LNCaP clone FGC (cell line): ENCODE measurements at places on chromosomes 4 and X.

GRCh38 chr4:174600391-174600790 lies 78.1 kb upstream of the HPGD start:
- no peak for DNase-seq

GRCh38 chr4:99457270-99457669 lies 22.1 kb upstream of the ADH7 start:
- DNase-seq: no peak

- DNase-seq: no peak
These were observed 32.4 kb upstream of the SORCS2 start for GRCh38 chr4:7159923-7160322.

DNA sequence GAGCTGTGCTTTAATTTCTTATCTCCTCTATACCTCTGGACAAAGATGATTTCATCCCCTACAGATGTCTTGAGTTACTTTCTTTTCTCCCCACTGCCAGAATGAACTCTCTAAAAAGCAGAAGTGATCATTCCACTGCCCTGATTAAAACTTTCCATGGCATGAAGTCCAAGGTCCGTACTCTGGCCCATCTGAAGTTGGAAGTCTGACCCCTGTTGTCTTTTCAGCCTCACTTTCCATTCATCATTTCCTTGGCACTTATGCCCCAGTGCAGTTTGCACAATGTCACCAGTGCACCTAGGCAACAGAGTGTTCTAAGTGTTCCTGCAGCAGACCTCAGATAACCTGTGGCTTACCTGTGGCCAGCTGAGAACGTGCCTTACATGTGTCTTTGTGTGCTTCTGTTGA lies 242.4 kb downstream of the FRAS1 start:
- no peak for DNase-seq

GRCh38 chr4:87465739-87466366 lies 43.5 kb downstream of the NUDT9 start:
- DNase-seq: peak; percentile 40

DNA sequence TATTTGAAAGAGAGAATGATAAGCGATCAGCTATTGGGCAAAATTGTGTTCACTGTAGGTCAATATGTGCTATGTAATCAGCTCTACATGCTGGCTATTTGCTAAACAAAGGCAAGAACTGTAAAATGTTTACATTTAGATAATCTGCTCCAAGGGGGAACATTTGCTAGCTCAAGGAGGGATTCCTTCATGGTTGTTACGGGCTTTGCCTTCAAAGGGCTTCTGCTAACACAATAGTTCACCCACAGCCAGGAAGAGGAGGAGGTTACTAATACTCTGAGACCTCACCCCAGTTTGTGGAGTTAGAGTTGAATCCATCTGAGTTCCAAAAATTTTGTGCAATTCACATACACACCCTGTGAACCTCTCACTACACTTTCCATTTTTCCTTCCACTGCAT lies 107.6 kb upstream of the BMP3 start:
- DNase-seq: no peak

DNA sequence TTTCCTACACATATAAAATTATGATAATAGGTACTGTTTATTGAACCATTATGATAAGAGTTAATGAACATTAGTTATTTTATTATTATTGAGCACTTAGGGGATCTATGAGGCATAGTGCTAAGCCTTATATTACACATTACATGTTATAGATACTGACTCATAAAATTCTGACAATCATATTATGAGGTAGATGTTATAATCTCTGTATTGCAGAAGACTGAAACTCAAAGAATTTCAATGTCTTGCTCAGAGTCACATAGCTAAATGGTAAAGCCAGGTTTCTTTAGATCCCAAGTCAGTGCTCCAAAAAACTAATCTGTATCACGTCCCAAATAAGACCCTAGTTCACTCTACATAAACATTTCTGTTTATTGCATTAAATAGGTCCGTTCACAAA lies 207.2 kb upstream of the CNKSR2 start:
- DNase-seq: no peak

DNA sequence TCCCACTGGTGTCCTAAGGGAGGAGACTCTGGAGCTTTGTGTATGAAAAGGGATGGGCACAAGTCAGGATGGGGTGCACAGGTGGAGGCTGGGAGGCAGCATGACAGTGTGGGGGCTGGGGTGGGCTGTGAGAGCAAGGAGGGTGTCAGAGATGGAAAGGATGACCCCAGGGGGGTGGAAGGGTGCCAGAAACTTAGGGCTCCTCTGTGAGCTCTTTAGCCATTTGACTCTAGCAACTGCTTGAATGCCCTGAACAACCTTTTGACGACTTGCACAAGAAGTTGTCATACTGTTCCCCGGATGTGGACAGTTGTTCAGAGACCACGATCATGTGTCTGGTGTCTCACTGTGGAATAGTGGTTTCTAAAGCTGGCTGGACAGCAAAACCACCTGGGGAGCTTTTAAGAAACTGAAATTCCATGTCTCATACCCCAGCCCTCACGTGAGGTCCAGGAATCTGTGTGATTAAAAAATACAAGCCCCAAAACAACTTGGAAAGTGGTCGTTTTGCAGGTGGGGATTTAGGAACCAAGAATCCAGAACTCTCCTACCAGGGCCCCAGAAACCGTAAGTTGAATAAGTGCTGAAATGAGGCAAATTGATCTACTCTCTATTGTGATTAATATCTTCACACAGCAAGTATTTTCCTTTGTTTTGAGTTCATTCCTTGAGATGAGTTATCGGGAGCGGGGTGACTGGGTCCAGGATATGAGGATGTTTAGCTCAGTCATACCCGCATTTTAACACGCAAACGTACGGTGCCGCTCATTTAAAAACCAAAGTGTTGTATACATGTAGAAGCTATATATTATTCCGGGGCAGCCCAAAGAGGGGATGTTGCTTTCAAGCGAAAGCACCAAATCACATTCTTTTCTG lies 3.4 kb downstream of the RHOH start:
- DNase-seq: no peak

DNA sequence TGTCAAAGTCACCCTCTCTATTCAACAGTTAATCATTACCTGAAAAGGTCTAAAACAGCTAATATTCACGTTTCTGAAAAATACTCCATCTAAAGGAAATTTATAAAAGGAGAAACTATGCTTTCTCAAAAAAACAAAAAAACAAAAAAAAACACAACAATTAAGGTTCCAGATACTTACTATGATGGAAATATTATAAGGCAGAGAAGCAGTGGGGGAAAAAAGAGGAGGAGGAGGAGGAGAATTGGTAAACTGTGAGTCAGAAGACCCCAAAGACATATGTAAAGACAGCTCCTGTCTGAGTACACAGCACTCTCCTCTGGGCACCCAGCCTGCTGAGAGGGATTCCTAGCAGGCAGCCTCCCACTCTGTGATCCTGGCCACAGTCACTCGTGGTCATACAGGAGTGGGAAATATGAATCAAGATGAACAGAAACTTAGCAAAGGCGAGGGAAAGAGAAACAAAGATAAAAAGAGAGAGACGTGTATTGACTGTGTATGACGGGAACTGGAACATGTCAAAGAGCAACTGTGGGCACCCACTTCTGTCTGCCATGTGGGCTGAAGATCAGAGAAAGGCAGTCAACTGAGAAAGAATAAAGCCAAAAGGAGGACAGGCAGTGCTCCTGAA lies 12.5 kb downstream of the KLHL15 start:
- DNase-seq: no peak

- DNase-seq: no peak
These were observed 17.3 kb downstream of the ASMTL start for GRCh38 chrX:1435241-1435895.

DNA sequence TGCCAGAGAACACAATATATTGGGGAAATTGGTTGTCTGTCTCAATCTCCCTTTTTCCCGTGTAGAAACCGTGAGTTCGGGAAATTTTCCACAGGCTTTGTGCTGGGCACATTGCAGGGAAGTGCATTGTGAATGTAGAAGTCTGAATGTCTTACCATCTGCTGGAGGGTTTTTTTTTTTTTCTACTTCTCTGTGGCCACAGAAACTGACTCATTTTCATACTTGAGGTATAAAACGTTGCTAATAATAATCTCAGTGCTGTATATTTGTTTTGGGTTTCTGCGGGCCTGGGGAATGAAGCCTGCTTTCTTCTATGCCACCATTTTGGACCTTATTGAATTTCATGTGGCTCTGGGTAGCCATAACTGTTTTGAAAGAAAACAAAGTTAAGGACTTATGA lies 1001.2 kb downstream of the STIM2 start:
- DNase-seq: no peak

- no peak for DNase-seq
These were observed 36.6 kb downstream of the TMEM156 start for GRCh38 chr4:38995660-38996005.

- DNase-seq: no peak
These were observed 30.0 kb downstream of the IRF2 start for GRCh38 chr4:184444215-184444952.

- no peak for DNase-seq
These were observed 4.1 kb downstream of the NOA1 start for GRCh38 chr4:56973336-56973735.

- DNase-seq: no peak
These were observed 3.7 kb downstream of the ADGRG4 start for GRCh38 chrX:136304493-136304892.

GRCh38 chrX:101430457-101431078 lies 22.5 kb downstream of the HNRNPH2 start:
- no peak for DNase-seq

GRCh38 chrX:119067023-119067739 lies 5.6 kb upstream of the CT47C1 start:
- no peak for DNase-seq

GRCh38 chrX:101362757-101363156 lies 14.2 kb upstream of the TIMM8A start:
- DNase-seq: no peak

GRCh38 chr4:150820409-150820808 lies 194.7 kb downstream of the LRBA start:
- no peak for DNase-seq

GRCh38 chrX:17732138-17732783 lies 5.0 kb upstream of the SCML1 start:
- DNase-seq: no peak

GRCh38 chr4:82053396-82053795 lies 320.4 kb downstream of the HNRNPD start:
- no peak for DNase-seq

DNA sequence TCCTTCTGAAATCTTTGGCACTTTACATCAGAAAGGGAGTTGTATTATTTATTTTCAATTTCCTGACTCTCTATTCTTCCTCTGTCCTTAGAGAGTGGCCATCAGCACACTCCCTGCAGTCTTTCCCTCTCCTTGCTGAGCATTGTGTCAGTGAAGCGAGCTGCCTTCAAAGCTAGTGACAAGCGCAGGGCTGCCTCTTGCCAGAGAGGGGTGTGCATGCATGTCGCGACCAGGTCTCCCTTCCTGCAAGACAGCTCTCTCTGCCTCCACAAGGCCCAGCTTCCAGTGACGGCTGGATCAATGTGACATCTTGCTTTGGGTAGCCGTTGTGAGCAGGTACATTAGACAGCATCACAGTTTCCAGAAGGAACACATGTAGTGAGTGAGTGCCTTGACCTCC lies 810.9 kb upstream of the TENM3 start:
- no peak for DNase-seq

GRCh38 chrX:115584696-115585095 lies 23.7 kb downstream of the PLS3 start:
- DNase-seq: no peak

- DNase-seq: no peak
These were observed 45.8 kb downstream of the BCORL1 start for GRCh38 chrX:130028196-130028595.

DNA sequence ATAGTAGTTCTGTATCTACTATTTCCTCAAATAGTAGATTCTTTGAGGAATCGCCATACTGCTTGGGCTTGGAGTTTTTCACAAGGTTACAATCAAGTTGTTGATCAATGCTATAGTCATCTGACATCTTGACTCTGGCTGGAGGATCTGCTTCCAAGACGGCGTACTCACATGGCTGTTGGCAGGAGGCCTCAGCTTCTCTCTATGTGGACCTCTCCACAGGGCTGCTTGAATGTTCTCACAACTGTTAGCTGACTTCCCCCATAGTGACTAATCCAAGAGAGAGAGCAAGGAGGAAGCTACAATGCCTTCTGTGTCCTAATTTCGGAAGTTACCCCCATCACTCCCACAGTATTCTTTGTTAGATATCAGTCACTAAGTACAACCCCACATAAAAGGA lies 10.3 kb downstream of the EGFL6 start:
- DNase-seq: no peak

DNA sequence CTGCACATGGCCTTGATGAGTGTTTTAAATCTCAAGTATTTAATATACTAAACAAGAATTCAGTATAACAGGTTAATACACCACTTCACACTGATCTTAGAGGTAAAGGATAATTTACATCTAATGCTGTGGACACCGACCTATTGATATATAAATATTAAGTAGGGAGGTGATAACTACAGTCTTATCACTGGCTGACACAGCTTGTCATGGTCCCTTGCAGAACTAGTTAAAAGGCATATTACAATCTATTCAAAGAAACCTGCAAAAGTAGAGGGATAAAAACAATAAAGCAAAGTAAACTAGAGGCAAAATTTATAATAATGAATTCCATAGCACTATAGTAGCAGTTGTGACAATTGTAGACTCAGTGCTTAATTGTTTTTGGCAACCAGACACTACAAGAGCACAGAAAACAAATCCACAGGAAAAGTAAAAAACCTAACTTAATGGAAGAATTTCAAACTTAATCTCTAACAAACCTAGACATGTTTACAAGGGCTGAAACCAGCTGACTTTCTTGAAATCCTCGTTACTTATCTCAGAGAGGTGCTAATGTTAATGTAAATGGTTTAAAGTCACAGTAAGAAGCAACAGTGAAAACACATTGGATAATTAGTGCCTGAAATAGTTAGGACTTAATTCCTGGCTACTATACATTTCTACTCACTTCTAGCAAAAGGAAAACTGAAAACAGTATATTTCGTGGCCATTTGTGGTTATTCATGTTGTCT lies 25.0 kb downstream of the MFAP3L start:
- DNase-seq: no peak

DNA sequence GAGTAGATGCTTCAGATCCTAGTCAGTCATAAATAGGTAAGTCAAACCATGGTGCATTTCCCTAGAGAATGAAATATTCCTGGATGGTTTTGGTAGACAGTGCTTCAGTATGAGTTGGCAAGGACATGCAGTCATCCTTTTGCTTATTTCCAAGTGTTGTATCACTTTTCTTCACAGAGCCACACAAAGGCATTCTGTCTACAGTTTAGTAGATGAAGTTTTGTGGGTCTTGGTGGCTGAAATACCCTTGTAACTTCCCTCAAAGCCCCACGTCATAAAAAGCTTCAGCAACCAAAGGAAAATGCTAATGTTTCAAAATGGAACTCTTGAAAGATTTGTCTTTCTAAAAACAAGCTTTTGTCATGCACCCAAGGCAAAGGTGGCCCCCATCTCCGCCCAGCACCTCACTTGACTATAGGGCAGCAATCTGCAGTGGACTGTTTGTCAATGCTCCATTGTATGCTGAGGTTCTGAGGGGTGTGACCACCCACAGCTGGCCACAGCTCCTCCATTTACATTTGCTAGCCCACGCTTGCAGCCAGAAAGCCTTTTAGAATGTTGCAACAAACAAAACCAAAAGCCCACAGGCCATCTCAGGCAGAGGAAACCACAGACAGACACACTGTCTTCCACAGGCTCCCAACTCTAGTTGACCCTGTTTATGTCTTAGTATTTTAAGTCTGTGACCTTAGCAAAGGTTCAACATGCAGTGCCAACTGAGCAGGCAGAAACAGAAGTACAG lies 87.1 kb upstream of the FAM9C start:
- no peak for DNase-seq
